Activated naive CD4-positive, alpha-beta T cell treated with anti-CD3 and anti-CD28 coated beads, Interleukin-2, amount 50 U/mL, for 16 hours (primary cell): ENCODE measurements at places on chromosomes 2 and 18.

- no peak for DNase-seq
Observed at GRCh38 chr2:199916980-199917379, 5.9 kb downstream of the C2orf69 start.

DNA sequence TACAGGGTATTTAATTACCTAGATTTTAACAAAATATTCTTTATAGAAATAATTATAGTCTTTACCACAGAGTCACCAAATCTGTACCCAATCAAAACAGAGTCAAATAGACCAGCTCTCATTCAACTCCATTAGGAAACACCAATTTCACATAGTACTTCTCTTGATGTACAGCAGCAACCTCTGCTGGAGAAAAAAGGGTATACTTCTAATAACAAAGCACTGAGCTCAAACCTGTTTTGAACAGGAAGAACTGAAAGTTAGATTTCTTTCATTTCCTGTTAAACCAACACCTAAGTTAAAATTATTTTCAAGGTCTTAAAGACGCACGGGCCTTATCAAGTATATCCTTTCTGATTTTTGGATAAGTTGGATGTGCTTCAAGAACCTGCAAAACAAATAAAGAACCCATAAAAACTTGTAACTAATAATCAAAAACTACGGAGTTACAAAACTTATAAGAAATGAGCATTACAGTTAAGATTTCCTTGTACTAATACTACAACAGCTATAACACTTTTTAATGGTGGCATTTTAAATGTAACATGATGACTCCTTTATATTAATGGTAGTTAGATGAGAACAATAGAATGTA, 79.0 kb downstream of the TTC21B start:
- DNase-seq, result no peak

DNA sequence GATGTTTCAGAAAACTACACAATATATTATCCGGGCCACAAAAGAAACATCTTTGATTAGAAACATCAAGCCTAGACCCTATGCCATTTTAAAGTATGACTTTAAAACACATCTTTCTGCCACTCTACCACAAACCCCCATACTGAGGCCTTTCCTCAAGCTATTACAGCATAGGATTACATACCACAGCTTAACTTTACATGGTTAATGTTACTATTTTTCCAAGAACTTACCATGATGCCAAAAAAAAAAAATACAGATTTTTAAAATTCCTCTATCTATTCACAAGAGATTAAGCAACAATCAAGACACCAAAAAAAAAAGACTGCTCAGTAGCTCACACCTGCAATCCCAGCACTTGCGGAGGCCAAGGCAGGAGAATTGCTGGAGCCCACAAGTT, 9.0 kb downstream of the NCKAP1 start:
- no peak for DNase-seq

- no peak for DNase-seq
Observed at GRCh38 chr18:39994498-39994897, 1960.5 kb upstream of the PIK3C3 start.

DNA sequence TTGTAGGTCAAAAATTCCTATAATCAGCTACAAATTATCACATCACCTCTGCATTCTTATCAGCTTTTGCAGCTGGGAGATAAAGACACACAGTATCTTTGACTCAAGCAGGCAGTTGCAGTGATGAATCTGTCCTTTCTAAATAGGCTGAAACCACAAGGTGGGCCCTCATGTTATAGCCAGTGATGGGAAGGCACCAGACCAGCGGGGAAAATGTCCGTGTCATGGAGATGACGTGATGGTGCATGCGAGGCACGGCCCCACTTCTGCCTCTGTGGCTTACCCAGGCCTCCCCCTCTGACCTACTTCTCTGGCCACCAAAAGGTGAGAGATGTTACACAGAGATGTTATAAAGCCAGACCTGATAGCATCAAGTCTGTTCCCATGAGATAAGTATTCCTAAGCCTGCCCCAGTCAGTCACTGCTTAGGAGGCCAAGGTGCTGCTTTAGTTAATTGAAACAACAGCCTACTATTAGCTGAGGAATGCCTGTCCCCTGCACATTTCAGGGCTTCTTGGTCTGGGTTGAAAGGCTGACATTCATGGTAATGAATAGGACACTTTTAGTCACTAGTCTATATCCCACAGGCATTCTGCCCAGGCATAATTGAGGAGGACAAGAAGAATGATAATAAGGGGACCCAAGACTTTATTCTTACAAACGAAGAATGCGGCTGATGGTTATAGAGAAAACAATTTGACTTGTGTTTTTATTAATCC, 327.9 kb downstream of the LPIN1 start:
- DNase-seq, result no peak

DNA sequence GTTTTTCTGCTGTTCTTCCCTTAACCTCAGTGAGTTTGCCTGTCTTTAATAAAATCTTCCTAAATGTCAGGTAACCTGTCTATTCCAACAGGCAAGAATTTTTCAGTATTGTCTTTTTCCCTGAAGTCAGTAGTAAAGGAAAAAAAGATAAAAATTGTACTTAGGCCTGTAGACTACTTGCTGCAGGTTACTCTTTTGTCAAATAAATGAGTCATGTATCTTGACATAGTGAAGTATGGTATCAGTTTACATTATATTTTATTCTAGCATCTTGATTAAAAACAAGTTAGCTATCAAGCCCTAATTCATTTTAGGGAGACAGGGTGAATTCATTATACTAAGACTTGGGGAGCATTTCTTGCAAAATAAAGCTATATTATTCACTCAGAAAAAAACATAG, 59.8 kb downstream of the ITGA4 start:
- no peak for DNase-seq

DNA sequence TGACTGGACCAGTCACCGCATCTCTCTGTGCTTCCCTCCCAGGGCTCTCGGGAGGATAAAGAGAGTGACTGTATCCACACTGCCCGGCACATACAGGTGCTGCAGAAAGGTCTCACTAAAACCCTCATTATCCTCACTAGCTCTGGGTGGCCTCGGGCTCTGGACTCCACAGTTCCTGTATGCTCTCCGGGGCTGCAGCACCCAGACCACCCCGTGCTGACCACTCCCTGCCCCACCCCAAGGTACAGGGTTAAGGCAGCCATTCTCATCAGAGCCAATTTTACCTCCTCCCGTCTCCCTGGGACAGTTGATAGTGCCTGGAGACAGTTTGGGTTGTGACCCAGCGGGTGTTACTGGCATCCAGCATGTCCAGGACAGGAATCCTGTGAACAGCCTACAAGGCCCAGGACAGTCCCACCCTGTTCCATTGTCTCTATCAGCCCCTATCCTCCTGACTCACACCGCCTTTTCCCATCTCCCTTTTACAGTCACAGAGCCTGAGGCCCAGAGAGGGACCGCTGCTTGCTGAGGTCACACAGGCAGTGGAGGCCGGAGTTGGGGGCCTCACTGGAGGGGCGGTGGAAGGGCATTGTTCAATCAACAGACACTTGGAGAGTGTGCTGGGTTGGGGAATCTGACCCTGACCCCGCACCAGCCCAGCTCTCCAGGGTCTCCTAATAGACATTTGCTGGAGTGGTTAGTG, 1.7 kb downstream of the ZAP70 start:
- no peak for DNase-seq

DNA sequence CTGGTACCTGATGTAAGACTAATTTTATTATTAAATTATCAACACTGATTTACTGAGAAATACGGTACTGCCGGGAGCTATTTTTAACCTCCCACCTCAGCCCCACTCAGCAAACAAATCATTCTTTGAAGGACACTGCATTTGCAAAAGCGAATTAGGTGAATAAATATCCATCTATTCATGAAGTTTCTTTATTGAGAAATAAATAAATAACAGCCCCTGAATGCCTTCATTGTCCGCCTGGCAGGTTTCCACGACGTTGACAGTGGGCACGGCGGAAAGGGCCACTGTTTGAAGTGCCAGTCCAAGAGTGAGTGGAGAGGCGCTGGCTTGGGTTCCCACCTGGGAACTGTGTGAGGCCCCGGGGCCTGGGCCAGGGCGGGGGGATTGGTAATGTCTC, 15.7 kb downstream of the C1QL2 start:
- no peak for DNase-seq

DNA sequence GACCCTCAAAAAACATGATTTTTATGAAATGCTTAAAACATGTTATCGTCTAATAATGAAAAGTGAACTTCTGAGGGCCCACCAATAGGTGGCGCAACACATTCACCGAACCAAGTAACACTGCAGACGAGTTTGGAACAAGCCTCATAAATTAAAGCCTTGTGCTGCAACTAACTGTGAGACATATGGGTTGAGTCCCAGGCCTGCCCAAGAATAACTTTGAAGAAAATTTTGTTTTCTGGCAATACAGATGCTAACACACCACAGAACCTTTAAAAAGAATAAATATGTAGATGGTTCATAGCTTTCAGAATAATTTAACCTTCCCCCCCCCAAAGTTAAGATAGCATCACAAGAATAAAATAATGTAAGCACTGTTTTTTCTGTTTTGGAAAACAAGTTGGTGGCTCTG, 285.9 kb downstream of the RNF144A start:
- peak; percentile 57 for DNase-seq

DNA sequence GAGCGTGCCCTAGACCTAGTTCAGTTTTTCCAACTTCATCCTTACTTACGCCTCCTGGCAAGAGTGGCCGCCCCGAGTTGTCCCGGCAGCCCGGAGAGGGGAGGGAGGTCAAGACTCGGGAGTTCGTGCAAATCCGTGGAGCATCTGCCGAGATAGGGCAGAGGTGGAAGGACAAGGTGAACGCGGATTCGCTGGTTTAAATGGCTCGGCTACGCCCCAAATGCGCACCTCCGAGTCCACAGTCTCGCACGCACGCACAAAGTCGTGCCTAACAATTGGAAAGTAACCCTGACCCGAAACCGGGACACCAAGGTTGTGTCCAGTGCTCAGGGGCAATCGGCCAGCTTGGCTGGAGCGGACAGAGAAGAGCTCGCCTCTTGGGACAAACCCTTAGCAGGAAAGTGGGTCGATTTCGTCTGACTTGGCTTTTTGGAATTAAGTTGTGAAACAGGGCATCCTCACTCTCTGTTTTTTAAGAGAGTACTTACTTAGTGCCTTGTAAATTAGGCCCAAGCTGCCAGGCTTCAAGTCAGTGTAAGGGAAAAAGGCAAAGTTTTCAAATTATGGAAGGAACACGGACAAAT, 726 bp upstream of the SS18 start:
- DNase-seq, result peak; percentile 64

DNA sequence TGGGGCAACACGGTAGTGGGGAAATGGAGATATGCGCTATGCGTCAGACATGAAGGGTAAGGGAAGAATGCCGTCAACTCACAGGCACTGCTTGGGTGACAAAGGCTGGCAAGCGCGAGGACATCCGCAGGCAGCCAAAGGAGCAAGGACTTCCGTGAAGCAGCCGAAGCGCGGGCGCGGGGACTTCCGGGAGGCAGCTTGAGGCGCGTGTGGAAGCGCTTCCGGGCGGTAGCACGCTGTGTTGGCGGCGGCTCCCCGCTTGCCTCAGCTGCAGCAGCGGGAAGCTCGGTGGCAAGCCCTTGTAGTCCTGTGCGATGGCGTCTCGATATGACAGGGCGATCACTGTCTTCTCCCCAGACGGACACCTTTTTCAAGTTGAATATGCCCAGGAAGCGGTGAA, at the start of gene PSMA8:
PSMA8 (plus strand) TSS at position 218 of the 400 bp plus-strand sequence; CDS start at position 315, 97 bp downstream.
- DNase-seq, result peak; percentile 57

DNA sequence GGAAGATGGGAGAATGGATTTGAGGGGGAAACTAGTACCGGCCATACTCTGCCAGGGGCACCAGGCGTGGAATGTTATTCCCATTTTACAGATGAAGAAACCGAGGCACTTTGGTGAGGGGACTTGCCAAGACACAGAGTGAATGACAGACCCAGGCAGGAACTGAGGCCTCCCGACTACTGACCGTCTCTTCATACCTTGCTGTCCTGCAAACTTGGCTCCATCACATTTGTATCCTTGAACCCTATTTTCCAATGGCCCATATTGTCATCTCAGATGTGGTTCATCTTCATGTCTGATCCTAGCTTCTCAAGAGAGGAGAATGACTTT, 6.2 kb upstream of the TFCP2L1 start:
- no peak for DNase-seq

DNA sequence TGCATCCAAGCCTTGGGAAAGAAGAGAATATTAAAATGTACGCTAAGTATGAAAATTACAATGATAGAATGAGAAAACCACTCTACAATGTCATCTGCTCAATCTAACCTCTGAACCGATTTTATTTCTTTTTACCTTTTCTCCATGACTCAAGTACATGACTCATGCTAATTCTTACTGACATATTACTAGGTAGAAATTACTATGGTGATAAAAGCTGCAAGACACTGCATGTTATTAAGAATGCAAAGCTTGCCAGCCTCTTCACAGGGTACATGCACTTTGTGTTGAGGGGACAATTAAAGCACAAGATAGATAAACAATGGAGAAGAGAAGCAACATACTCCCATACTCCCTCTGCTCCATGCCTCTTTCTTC, 20.7 kb downstream of the SFT2D3 start:
- DNase-seq, result no peak

DNA sequence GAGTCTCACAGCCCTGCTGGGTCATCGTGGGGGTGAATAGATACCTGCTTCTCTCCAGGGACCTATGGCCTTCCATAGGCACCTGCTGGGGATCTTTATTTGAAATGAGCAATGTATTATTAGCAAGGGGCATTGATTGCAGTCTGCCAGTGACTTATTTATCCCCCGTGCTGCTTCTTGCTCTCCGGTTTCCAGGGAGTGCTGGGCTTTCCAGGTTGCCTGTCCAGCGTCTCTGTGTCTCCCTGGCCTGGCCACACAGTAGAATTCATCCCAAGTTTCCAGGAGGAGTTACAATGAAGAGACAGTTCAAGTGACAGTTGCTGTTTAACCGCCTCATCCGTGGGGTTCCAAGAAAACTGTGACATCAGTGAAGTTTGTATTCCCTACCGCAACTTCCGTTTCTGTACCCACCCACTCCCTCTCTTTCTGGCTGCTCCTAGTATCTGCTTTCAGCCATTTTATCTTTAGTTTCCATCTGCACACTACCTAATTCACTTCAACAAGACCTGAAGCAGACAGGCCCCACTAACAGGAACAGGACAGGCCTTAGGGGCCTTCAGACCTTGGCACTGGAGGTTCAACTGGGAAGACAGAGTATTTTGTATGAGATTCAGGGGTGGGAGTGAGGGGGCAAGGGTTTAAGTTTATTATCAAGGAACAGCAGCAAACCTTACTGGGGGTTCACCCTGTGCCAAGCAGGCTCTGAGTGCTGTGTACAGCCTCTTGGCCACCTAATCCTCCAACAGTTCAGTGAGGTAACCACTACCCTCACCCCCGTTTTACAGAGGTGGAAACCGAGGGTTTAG, 134.8 kb downstream of the PRKCE start:
- DNase-seq, result no peak

DNA sequence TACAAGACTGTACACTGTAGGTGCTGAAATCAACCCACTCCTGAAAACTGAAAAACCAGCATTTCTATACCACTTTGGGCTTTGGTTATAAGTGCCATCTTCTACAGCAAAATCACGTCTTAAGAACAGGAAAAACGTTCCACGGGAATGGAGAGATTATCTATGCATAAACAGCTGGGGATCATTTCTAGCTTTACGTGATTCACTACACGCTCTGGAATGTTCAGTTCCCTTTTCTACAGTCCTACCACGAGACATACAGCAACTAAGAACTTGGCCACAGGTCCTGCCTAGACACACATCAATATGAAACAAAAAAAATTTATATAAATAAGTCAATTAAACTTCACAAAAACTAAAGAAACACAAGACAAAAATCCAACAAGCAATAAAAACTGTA, 3.6 kb downstream of the CXCR4 start:
- no peak for DNase-seq
